Neural crest cell (in vitro differentiated cells): ENCODE measurements at places on chromosomes 13 and 19.

DNA sequence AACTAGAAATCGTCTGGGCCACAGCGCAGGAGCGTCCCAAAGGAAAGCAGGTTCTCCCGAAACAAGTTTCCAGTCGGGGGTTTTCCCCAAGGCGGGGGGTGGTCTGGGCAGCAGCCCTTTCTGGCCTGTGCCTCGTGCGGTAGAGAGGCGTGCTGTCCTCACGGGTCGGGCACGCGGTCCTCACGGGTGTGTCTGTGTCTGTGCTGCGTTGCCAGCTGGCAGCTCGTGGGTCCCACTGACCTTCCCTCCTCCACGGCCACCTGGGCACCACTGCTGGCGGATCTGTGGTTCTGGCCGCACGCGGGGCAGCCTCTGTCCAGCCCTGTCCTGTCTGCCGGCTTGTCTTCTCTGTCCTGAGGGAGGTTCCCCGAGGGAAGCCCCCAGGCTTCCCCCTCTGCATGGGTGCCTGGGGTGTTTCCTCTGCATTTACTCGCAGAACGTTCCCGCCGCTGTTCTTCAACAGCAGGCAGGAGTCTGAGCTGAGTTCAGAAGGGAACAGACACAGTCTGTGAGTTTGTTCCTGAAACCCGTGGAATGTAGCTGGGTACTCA, 98.2 kb upstream of the MCF2L start:
- no peak overlapping the region for H3K4me3 ChIP-seq
- H3K4me1 ChIP-seq: peaks cover 7% of the 10 kb centered on the region
- peaks cover 7% of the 10 kb centered on the region for H3K36me3 ChIP-seq
- H3K27ac ChIP-seq: peak overlapping the region; percentile 4

DNA sequence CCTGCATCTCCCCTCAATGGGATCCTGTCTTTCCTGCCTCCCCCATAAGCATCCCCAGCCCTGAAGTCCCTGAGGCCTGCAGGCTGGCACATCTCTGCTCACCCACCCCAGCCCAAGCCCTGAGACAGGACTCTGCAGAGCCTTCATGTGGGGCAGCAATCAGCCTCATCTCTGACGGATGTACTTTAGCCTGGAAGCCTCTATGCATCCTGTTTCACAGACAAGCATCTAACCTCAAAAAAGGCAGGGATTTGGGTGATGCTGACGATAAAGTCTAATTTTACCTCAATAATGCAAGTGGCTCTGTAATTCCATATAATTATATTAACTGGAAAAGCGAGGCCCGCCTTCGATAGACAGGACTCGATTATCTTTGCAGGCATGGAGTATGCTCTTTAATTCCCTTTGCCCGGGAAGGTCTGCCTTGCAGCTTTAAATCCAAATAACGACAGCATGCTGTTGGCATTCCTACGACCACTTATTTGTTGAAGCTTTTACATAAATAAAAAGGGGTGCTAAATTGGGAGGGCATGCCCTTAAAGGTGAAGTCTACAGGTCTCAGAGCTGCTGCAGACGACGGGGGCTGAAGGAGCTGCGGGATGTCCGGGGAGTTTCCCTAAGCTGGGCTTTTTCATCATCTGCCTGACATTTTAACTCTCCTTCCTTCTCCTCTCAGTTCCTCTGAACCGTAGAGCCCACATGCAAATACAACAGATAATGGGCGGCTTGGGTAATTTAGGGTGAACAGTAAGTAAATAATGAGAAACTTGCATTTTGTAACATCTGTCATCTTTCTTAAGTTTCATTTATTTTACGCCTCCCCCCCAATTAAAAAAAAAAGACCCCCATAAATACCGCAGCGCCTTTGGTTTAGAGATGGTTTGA, 211.5 kb downstream of the URI1 start:
- peaks cover 7% of the 10 kb centered on the region for H3K4me1 ChIP-seq
- no peak overlapping the region for H3K27ac ChIP-seq
- H3K27me3 ChIP-seq: no peaks in the 10 kb centered on the region
- no peak overlapping the region for H3K4me3 ChIP-seq
- no peaks in the 10 kb centered on the region for H3K36me3 ChIP-seq

- peaks cover 12% of the 10 kb centered on the region for H3K4me1 ChIP-seq
- no peaks in the 10 kb centered on the region for H3K36me3 ChIP-seq
- no peak overlapping the region for H3K4me3 ChIP-seq
- no peak overlapping the region for H3K27ac ChIP-seq
Observed at GRCh38 chr13:93375491-93375890, 148.9 kb downstream of the GPC6 start.

DNA sequence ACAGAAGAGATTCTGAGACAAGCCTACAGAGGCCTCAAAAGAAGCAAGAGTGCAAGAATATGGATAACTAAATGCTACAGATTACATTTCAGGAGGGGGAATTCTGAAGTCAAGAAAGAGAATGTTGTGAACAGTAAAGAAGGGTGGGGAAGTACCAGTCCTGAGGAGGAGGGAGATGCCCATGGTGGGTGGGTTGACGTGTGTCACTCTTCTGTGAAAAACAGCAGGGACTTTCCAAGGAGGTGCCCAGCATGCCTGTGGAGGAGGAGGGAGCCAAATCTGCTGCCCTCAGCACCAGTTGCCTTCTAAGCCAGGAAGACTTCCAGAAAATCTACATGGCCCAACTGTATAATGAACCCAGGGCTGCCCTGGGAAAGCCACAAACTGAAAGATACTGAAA, 87.7 kb downstream of the SGCG start:
- no peak overlapping the region for H3K4me3 ChIP-seq
- peaks cover 5% of the 10 kb centered on the region for H3K36me3 ChIP-seq
- no peaks in the 10 kb centered on the region for H3K27me3 ChIP-seq
- H3K27ac ChIP-seq: no peak overlapping the region
- no peak for DNase-seq

DNA sequence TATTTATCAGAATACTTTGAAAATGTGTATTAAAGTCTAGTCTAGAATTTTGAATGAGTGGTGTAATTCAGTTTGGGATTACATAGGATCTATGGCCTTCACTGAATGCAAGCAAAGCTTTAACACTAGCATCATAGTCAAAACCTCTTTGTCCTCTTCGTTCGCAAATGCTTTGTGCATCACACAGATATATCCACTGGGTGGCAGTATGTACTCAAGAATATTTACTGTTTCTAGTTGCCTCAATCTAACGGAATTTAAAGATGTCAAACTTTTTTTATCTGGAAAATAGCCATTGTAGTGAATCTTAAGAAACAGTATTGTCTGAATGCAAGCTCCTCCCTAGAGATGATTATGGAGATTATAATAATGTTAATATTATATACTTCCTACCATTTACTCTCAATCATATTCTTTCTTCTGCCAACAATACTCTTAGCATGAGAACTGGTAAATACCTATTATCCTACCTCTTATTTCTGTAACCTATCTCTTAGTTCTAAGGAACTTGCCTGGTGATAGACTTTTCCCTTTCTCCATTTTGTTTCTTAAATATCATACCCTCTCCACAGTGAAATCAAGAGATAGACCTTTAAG, 25.8 kb downstream of the LACC1 start:
- peaks cover 7% of the 10 kb centered on the region for H3K4me1 ChIP-seq
- H3K36me3 ChIP-seq: no peaks in the 10 kb centered on the region
- H3K27ac ChIP-seq: no peak overlapping the region
- H3K4me3 ChIP-seq: no peak overlapping the region

DNA sequence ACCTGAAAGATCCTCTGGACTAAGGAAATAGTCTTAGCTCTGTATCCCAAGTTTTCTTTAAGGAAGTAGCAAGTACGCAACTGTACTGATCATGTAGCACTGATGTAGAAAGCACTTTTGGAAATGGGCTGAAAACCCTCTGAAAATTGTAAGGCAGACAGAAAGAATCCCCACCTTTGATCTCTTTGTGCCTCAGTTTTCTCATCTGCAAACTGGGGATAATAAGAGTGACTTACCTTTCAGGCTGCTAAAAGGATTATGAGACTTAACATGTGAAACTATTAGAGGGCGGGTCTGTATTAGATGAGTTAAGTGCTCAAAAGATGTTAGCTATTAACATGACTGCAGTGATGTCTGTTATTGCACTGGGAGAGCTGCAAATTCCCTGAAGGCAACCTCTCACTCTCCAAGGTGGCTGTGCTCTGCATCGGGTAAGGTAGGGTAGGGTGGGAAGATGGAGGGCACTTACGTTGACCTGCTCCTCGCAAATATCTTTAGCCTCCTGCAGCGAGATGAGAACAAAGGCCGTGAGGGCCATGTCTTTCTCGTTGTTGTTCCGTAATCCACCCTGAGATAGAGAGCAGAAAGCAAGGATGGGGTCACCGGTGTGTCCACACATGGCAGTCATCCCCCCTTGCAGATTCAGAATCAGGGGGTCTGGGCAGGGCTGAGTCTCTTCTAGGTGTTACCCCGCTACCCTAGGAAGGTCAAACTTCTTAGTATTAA, 20.4 kb upstream of the TNFSF14 start:
- no peaks in the 10 kb centered on the region for H3K4me1 ChIP-seq
- H3K36me3 ChIP-seq: no peaks in the 10 kb centered on the region
- H3K27me3 ChIP-seq: peaks cover 10% of the 10 kb centered on the region
- no peak overlapping the region for H3K4me3 ChIP-seq
- H3K27ac ChIP-seq: no peak overlapping the region

GRCh38 chr19:5927441-5927821, 13.4 kb downstream of the CAPS start:
- no peak overlapping the region for H3K4me3 ChIP-seq
- H3K36me3 ChIP-seq: peaks cover 3% of the 10 kb centered on the region
- H3K4me1 ChIP-seq: no peaks in the 10 kb centered on the region
- H3K27me3 ChIP-seq: no peaks in the 10 kb centered on the region

- no peaks in the 10 kb centered on the region for H3K27me3 ChIP-seq
- H3K27ac ChIP-seq: no peak overlapping the region
- H3K4me3 ChIP-seq: no peak overlapping the region
Observed at GRCh38 chr13:75881109-75881775, 245.1 kb downstream of the LMO7 start.

DNA sequence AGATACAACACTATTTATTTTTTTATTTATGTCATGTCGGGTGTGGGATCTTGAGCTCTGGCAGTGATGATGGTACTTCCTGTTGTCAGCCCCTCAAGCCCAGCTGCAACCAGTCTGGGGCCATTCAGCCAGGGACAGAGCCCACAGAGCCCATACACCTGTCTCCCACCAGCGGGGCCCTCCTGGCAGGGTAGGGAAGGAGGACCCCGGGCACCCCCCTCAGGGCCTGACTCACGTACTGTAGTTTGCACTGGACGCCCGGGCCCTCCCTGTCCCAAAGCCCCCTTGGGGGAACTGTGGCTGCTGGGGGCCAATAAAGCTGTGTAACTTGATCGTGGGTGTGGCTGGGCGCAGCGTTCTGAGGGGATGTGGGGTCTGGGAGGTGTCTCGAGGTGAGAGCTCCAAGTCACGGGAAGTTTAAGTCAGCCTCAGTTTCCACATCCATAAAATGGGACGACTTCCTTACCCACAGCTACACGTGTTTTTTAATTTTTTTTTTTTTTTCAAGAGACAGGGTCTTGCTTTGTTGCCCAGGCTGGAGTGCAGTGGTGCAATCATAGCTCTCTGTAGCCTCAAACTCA, 9.5 kb downstream of the ATG4D start:
- H3K27me3 ChIP-seq: no peaks in the 10 kb centered on the region
- DNase-seq: no peak
- no peaks in the 10 kb centered on the region for H3K4me1 ChIP-seq
- peaks cover 5% of the 10 kb centered on the region for H3K36me3 ChIP-seq

DNA sequence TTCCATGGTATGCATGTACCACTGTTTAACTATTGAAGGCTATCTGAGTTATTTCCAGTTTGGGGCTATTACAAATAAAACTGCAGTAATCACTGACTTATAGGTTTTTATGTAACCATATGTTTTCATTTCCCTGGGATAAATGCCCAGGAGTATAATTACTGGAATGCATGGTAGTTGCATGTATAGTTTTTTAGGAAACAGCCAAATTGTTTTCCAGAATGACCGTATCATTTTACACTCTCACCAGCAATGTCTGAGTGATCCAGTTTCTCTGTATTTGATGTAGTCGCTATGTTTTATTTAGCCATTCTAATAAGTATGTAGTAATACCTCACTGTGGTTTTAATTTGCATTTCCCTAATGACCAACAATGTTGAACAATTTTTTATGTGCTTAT, 42.0 kb downstream of the CYSLTR2 start:
- no peak overlapping the region for H3K27ac ChIP-seq
- no peak overlapping the region for H3K4me3 ChIP-seq
- no peak for DNase-seq
- H3K4me1 ChIP-seq: no peaks in the 10 kb centered on the region
- peaks cover 2% of the 10 kb centered on the region for H3K36me3 ChIP-seq

- no peak overlapping the region for H3K4me3 ChIP-seq
- H3K27ac ChIP-seq: no peak overlapping the region
- H3K36me3 ChIP-seq: no peaks in the 10 kb centered on the region
- H3K27me3 ChIP-seq: peaks cover 2% of the 10 kb centered on the region
Observed at GRCh38 chr13:42808341-42808940, 27.1 kb downstream of the FAM216B start.

DNA sequence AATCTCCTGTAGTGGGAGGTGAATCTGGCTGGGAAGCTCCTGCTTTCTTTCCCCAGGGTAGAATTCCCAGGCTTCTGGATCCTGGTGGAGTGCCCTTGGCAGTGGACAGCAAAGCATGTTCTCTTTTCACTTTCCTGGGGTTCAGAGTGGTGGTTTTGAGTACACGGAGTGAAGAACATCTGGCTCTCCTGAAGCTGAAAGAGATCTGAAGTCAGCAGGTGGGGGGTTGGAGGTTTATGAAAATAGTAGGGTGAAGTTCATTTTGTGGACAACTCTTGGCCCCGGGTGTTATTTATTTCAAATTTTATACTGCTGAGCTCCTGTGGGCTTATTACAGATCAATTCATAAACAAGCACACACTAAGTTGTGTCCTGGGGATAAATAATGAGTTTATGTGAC, 497.3 kb downstream of the KLF5 start:
- peak overlapping the region; percentile 63 for H3K27ac ChIP-seq
- no peaks in the 10 kb centered on the region for H3K27me3 ChIP-seq
- H3K4me3 ChIP-seq: no peak overlapping the region
- no peaks in the 10 kb centered on the region for H3K4me1 ChIP-seq

GRCh38 chr19:17846146-17846545, 1.6 kb downstream of the JAK3 start:
- H3K27ac ChIP-seq: no peak overlapping the region
- peaks cover 12% of the 10 kb centered on the region for H3K27me3 ChIP-seq
- H3K36me3 ChIP-seq: no peaks in the 10 kb centered on the region

- H3K27ac ChIP-seq: no peak overlapping the region
- no peak overlapping the region for H3K4me3 ChIP-seq
- peaks cover 17% of the 10 kb centered on the region for H3K4me1 ChIP-seq
- H3K36me3 ChIP-seq: peaks cover 7% of the 10 kb centered on the region
- H3K27me3 ChIP-seq: no peaks in the 10 kb centered on the region
- DNase-seq: no peak
Observed at GRCh38 chr13:110463156-110463555, 98.4 kb downstream of the RAB20 start.

DNA sequence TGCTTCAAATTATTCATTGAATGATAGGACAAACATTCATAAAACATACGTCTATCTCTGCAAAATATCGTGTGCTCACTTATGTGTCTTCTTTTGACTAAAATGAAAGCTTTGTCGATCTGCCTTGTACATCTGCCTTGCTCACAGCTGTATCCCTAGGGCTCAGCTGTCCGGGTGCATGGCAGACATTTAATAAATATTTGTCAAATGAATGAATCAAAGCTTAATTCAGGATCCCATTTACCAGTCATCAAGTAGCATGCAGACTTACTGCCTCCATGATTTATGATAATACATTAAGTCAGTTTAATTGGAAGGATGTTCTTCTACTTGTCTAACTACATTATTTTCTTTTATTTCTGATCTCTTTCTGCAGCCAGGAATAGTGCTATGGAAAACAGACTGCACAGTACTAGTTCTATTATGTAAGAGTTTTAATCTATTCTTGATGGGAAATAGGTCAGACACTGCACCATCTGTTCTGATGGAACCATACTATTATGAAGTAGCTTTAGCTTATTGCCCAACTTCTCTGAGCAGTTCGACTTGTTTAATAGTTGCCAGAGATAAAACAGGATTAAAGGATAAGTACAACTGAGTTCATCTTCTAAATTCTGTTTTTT, 13.2 kb downstream of the SLC46A3 start:
- no peak for DNase-seq
- no peaks in the 10 kb centered on the region for H3K4me1 ChIP-seq
- no peak overlapping the region for H3K27ac ChIP-seq
- H3K27me3 ChIP-seq: no peaks in the 10 kb centered on the region
- no peaks in the 10 kb centered on the region for H3K36me3 ChIP-seq
